Cardiac muscle cell (in vitro differentiated cells and primary cell): ENCODE measurements at places on chromosomes 13 and 19. TPM values are rescaled to one million over a fixed set of nuclear protein-coding genes. Genes with fewer than 3 reads are reported as not detected.

DNA sequence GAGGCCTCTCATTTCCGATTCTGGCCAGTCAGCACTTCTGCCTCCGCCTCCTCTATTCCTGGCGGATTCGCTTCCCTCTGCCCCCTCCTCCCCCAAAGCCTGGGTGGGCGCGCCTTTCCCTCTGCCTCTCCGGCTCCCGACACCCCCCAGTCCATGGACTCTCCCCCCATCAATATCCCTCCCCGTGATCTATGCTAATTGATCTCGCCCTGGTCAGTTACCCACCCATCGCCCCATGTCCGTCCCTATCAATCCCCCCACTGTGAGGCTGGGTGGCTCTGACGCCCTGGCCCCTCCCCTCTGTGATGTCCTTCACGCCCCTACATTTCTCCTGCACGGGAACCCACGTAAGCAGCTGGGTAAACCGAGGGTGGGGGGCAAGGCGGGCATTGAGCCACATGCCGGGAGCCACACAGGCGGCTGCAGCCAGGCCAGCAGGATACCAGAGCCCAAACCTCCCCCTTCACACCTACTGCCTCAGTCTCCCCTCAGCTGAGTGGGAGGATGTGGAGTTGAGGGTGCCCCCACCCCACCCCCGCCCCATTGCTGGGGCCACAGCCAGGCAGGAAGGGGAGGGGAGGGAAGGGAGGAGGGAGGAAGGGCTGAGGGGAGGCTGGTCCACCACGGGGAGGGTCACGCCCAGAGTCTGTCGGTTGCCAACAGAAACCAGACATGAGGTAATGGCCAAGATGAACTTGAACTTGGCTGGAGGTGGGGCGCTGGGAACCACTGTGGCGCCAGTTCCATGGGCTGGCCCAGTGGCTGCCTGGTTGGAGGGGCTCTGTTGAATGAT is 21.0 kb downstream of the SMIM24 start:
- DNase-seq: peak; percentile 96

DNA sequence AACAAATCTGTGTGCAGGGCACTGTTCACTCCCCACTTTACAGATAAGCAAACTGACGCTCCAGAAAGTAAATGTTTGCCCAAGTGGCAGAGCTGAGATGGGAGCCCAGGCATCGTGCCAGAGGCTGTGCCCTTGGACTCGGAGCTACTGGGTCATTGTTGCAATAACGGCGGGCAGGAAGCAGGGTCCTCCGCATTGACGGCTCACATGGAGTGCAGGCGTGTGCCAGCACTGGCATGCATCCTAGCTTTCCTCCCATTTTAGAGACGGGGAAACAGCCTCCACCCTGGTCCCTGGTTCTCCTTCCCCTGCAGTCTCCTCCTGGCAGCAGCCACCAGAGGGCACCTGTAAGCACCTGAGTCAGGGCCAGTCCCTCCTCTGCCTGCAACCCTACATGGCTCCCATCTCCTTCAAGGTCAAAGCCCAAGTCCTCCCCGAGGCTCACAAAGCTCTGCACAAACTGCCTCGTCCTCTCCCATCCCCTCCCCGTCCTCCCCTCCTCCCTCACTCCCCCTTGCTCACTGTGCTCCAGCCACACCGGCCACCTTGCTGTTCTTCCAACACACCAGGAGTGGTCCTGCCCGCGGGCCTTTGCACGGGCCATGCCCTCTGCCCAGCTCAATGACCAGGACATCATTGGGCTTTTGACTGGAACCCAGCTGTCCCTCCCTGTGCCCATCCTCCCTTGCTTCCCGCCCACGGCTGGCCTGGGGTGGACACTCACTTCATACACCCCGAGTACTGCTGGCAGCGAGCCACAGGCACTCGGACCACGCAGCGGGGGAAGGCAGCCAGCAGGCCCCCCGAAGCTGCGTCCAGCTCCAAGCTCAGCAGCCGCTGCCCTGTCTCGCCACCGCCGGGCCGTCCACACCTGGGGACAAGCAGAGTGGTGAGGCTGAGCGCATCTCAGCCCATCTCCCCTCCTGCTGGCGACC is 7.7 kb upstream of the LRG1 start:
- no peak for DNase-seq

GRCh38 chr13:46387064-46387851 is at the start of gene RUBCNL:
Gene RUBCNL (minus strand): TSS chr13:46387252. CDS start chr13:46372475, 14,777 bp downstream.
- DNase-seq: peak; percentile 70

GRCh38 chr13:23570921-23571315 is 706 bp downstream of the TNFRSF19 start:
- no peak for DNase-seq

DNA sequence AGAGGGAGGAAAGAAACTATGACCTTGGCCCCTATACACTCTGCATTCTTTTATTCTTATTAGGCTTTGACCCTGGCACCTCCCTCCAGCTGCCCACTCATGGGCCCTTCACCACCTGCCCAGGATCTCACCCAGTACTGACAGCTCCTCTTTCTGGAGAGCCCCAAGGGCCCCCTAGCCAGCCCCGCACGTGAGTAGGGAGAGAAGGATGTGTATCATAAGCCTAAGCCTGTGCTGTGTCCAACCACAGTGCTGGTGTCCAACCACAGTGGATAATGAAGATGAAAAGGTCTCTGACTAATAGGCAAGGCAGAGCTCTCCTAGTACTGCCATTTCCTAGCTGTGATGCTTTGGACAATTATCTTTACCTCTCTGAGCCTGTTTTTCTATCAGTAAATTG is 4.2 kb downstream of the DMRTC2 start:
- no peak for DNase-seq

DNA sequence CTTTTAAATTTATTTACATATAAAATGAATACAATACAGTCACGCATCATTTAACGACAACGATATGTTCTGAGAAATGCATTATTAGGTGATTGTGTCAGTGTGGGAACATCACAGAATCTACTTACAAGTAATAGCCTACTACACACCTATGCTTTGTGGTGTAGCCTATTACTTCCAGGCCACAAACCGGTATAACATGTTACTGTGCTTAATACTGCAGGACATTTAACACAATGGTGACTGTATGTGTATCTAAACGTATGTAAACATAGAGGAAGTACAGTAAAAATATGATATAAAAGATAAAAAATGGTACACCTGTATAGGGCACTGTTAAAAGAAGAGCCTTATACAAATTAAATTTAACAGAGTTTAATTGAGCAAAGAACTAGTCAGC is 62.4 kb upstream of the KLHL1 start:
- no peak for DNase-seq

DNA sequence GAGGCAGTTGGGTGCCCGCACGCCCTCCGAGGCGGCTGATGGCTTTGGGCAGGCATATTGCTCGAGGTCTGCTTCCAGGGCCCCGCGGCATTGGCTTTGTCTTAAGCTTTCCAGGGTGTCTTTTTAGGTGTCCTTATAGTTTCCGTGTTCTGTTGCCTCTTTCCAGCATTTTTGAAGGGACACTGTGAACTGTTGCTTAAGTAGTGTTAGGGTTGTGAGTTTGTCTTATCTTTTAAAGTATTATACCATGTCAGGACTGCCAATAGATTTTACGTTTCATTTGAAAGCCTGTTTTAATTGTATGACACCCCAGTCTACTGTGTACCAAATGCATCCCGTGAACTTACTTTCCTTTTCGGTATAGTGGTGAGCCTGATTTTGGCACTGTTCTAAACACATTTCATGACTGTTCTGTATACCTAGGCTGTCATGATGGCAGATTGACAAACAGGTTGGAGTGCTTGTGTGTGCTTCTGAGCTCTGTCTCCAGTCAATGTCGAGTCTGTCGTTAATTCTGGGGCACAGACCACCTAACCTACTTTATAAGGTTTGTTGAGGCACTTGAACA is 656 bp downstream of the PCCA start:
- DNase-seq: peak; percentile 12

DNA sequence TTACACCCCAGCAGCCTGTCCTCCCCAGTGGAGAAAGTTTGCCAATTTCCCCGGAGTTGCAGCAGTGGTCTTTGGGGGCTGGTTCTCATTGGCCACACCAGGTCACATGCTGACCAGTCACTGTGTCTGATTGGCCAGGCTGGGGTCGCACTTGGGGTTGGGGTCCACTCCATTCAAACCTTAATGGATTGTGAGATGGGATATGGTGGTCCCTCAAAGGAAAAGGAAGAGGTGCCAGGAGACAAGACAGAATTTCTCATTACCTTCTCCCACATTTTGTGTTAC is 3.4 kb downstream of the PPM1N start:
- no peak for DNase-seq

GRCh38 chr13:95050800-95051615 is 250.2 kb downstream of the ABCC4 start:
- DNase-seq: no peak

DNA sequence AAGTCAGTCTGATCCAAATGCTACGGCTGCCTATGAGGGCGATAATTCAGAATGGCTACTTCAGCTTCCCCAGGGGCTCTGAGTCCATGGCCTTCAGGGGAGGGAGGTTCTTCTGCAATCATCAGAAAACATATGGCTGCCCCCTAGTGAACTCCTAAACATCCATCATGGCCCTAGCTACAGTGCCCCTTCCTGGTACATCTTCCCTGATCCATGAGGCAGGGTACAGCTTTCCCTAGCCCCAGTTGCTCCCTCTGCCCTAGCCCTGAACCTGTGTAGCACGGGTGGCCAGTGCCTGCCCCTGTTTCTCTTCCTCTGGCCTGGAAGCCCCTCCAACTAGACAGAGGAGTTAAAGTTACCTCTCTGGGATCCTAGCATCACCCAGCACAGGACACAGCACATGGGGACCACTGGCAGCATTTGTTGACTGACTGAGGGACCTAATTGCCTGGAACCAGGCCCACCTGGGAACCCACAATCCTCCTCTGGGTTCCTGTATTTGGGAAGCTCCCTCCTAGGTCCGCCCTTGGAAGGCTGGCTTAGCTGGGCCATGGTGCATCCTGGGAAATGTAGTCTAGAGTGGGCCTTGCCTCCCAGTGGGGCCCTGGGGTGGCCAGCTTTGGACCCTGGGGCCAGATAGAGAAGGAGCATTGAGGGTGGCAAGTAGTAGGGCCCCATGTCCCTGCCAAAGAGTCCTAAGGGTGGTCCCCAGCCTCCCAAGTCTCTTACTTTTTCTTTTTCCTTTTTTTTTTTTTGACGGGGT is 17.7 kb upstream of the SEMA6B start:
- no peak for DNase-seq

DNA sequence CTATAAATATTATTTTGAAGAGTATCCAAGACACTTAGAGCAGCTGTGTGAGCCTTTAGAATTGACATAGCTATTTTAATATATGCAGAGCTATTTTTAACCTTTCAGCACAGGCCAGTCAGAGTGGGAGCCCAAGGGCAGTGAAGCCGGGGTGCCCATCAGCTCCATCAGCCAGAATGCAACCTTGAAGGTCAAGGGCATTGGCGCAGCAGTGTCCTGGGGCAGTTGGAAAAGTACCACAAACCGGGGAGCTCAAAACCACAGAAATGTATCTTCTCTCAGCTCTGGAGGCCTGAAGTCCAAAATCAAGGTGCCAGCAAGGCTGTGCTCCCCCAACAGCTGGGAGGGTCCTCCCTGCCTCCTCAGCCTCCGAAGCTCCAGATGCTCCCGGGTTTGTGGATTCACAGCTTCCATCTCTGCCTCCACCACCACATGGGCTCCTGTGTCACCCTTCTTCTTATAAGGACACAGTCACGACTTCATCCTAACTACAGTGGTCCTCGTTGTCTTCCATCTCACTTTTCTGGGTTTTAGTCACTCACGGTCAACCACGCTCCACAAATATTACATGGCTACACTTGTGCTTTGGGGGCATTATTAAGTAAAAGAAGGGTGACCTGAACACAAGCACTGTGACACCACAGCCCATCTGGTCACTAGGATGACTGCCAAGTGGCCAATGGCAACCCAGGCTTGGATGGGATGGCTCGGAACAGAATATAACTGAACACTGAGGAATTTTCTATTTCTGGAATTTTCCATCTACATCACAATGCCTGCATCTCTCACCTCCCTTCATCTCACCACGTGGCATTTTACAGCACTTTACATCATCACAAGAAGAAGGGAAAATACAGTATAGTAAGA is 15.9 kb upstream of the GAS6 start:
- DNase-seq: peak; percentile 43

- peak; percentile 76 for DNase-seq
Measured at GRCh38 chr13:50357586-50358118, 342.4 kb downstream of the KCNRG start.

DNA sequence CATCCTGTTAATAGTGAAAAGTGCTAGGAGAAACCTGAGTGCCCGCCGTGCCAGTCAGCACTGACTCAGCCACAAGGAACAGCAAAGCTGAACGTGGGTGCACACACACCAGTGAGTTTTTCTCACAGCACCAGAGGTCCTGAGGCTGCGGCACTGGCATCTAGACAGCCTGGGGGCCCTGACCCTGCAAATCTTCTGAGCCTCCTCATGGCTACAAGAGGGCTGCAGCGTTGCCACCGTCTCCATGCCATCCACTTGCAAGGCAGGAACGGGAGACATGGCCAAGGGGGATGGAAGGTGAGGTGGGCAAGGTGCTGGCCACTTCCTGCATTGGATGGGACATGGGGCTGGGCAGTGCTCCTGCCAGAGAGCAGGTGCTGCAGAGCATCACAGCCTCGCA is 211.2 kb upstream of the SOX1 start:
- no peak for DNase-seq

DNA sequence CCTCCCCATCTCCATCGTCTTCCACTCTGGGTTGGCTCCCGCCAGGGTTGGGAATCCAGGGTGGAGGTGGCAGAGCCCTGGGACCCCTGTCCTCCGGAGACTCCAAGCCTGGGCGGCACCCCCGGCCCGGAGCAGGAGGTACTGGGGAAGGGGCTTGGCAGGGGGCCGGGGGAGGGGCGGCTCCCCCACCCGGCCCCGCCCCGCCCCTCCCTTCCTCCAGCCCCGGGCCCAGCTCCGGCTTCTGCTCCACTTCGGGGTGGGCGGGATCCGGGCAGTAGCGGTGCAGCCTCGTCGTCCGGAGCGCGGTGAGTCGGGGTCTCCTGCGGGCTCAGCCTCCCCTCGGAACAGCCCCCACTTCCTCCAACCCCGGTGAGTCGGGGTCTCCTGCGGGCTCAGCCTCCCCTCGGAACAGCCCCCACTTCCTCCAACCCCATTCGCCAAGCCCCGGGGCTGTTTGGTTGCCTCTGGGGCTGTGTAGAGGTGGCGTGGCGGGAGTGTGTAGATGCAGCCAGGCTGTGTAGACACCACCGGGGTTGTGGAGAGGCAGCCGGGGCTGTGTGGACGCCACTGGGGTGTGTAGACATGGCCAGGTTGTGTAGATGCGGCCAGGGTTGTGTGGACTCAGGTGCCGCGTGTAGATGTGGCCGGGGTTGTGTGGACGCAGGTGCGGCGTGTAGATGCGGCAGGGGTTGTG is at the start of gene TMPRSS9:
Gene TMPRSS9, plus strand, starts transcription at position 274 of the 694 bp plus-strand sequence. CDS start 29,521 bp downstream, outside the sequence.
- DNase-seq: no peak

- no peak for DNase-seq
Measured at GRCh38 chr19:47819858-47820257, 1.9 kb upstream of the CRX start.

STK11 gene
- 140 and 180 TPM in 2 replicates for total RNA-seq

ZNF486 gene
- total RNA-seq: 6.4 and 9.8 TPM in 2 replicates

ACP7 gene
- not detected in 2 replicates for total RNA-seq

LGI4 gene
- 42.0 and 45.5 TPM in 2 replicates for total RNA-seq

ATP5F1D gene
- total RNA-seq: 188 and 355 TPM in 2 replicates

ATG4D gene
- 67.0 and 67.3 TPM in 2 replicates for total RNA-seq

PRSS57 gene
- not detected in 2 replicates for total RNA-seq

RASIP1 gene
- total RNA-seq: 3.2 and 5.5 TPM in 2 replicates
